ENCODE measurements at places on chromosomes 11 and 22.

DNA sequence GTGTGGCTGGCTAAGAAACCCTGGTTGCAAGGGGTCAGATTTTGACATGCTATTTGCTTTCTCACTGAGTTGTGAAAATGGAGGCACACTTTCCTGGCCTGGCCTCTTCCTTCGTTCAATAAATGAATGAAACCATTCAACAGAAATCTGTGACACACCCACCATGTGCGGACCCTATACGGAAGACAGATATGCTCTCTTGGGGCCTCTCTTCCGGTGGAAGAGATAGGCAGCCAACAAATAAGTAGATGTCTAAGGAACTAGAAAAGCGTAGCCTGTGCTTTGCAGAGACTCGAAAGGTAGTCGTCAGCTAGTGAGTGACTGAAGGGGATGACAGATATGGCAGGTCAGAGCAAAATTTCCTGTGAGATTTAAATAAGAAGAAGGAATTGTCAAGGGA, 5.3 kb downstream of the KCNQ1OT1 start:
- no peak for DNase-seq

GRCh38 chr22:37985751-37986281, 1.5 kb upstream of the SOX10 start:
- DNase-seq: no peak

DNA sequence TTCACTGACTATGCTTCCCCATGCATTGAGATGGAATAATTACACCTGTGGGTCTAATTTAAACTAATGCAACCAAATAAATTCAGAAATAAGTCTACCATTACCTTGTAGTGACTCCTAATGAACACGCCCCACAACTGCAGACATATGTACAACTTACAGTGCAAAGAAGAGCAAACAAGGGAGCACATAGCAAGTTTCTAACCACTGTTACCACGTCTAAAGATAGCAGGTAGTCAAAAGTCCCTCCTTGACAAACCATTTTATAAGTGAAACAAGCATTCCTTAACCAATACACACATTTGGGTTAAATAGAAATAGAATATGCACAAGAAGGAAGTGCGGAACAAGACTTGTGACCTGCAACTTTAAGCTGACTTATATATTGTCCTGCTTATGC, 20.6 kb downstream of the PHF21A start:
- DNase-seq: no peak

GRCh38 chr22:48919851-48920589, 907.7 kb downstream of the BRD1 start:
- DNase-seq: no peak

DNA sequence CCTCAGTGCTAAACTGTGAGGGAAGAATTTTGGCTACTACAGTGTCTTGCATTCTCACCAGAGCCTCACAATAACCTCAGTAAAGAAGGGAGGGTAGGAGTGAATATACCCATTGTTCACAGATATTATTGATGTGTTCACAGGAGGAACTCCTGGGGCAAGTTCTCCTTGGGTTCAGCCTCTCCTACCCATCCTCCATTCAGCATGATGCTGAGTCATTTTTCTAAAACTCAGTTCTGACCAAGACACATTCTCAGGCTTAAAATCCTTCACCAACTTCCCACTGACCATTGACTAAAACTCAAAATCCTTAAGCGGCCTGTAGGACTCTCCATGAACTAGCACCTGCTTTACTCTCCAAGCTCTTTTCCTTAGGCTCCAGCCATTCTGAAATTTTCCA, 48.7 kb downstream of the SYTL2 start:
- no peak for DNase-seq

DNA sequence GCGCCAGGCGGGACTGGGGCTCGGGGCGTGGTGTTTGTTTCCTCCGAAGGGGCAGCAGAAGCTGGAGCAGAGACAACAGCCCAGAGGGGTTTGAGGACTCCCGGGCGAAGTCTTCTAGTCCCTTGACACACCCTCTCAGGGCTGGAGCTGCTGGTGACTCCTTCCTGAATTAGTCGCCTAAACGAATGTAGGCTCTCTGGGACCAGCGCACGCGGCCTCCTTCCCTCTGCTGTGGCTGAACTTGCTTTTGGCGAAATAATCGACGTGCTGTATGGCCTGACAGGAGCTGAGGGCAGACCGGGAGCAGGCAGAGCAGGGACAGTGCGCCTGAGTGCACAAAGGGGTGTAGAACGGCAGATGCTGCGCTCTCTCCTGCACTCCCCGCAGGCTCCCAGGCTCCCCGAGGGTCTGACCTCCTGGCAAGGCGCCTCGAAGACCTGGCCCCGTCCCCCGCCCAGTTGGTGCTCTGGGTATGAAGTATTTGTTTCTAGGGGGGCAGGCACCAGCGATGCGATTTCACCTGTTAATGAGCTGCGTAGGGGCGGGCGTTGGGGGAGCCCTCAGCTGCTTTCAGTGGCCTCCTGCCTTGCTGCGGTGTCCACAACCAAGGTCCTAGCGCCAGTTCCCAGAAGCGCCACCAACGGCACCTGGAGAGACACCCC, 5.3 kb downstream of the SLC17A6 start:
- no peak for DNase-seq

GRCh38 chr22:45640291-45640940, 31.2 kb upstream of the ATXN10 start:
- no peak for DNase-seq

- DNase-seq: no peak
These were observed 48.3 kb upstream of the PICALM start for GRCh38 chr11:86117001-86117711.

DNA sequence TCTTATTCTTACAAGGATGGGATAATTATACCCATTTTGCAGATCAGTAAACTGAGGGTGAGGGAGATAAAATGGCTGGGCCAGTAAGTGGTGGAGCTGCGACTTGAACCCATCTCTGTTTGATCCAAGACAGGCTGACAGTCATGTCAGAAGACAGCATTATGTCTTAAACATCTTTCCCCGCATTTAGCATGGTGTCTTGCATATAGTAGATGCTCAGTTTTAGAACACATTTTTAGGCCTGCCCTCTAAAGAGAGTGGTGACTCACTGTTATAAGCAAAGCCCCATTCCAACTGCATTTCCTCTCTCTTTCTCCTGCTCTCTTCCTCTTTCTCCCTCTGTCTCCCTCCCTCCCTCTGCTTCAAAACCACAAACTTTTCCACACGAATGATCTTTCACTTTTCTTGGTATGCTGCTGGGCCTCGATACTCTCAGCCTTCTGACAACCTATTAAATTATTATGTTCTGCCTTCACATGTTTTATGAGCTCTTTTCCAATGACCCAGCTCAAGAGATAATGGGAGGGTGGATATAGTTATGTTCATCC, 25.2 kb downstream of the CWC15 start:
- DNase-seq: no peak

- DNase-seq: no peak
These were observed 79.9 kb downstream of the OSBP2 start for GRCh38 chr22:30774566-30774965.

GRCh38 chr11:64060263-64060860, 24.6 kb downstream of the FLRT1 start:
- DNase-seq: no peak

DNA sequence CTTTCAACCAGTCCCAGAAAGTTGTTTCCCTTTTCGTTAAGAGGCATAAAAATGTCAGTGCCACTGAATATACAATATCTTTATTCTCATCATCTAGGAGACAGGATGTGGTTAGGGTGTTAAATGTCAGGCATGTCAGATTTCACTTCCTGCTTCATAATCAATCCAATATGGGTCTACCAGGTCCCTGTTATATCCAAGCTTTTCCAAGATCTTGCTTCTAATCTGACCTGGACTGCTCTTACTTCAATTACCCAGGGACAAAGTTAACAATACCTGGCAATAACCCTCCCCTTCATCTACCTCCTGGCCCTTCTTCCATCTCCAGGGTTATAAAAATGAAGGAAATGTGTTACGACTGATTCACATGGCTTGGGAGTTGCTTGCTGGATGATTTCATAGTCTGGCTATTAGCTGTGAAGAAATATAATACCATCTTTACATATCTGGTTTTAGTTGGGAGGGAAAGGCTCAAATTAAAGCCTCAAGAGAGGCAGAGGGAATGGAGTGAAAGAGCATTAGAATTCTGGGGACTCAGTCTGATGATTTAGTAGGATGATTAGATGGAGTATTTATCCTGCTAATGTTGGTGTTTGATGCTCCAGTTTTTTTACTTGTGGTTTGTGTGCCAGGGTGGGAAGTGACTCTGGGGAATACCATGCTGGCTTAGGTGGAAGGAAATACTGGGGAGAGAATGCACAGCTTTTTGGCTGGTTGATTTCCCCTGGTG, 534.3 kb downstream of the ETS1 start:
- DNase-seq: no peak

GRCh38 chr22:45583504-45583903, 80.8 kb downstream of the FBLN1 start:
- no peak for DNase-seq

- DNase-seq: no peak
These were observed 712 bp downstream of the IL2RB start for GRCh38 chr22:37148742-37149665.

- DNase-seq: no peak
These were observed 36.1 kb downstream of the AMBRA1 start for GRCh38 chr11:46557684-46558151.

- DNase-seq: no peak
These were observed 4.4 kb downstream of the ASCL2 start for GRCh38 chr11:2265854-2266585.

DNA sequence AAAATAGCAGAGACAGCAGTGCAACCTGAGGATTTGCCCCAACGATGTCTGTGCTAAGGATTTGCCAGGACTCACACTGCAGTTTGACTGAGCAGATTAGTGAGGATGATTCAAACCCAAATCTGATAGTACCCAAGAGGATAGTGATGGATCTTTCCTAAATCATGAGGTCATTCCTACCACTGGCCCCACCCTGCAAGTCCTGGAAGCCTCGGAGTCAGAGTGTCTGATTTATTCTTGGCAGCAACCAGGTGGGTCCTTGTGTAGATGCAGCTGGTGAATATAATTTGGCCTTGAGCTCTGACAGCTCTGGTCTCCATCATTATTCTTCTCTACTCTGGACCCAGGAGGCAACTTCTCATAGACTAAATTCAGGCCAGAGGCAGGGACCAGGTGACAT, 179.3 kb upstream of the RAG2 start:
- DNase-seq: no peak

DNA sequence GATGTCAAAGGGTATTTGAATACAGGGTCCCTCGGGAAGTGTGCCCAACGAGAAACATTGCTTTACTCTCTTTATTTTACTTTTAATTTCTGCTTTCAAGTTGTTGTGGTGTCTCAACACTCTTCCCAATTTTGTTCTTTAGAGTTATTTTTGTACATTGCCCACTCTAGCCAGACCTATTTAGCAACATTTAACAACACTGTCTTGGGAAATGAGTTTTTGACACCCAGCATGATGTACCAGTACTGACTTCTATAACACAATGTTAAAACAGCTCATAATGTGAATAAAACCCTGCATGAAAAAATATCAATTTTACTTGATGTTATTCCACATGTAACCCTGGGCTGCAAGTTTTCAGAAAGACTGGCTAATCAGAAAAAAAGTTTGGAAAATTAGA, 350.2 kb upstream of the PITPNB start:
- DNase-seq: no peak

- no peak for DNase-seq
These were observed 45.3 kb upstream of the HMGXB4 start for GRCh38 chr22:35212009-35212408.

DNA sequence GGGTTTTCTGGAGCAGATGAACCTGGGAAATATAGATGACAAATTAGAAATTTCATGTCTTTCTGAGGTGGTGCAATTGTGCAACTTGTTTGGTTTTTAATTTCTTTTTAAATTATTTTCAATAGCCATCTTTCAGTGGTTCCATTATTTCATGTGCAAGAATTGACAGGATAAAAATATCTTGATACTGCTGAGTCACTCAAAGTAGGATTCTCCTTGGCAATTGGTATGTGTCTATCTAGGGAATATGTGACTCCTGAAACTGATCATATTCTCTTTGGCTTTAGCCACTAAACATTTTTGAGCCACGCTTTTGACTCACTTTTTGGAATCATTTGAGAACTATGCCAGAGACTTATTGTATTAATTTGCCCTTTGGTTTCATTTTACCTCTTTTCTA, 331.5 kb downstream of the KCNA4 start:
- DNase-seq: no peak

GRCh38 chr22:39646398-39647063, 76.0 kb downstream of the CACNA1I start:
- no peak for DNase-seq

- DNase-seq: no peak
These were observed 1104.8 kb downstream of the DLG2 start for GRCh38 chr11:84522331-84522730.
